ENCODE measurements at places on chromosomes 3 and 15.

- H3K27ac ChIP-seq = peak overlapping the region; percentile 85
- H3K4me3 ChIP-seq = peak overlapping the region; percentile 72
- no peak for DNase-seq
- peaks cover 4% of the 10 kb centered on the region for H3K4me1 ChIP-seq
- no peaks in the 10 kb centered on the region for H3K36me3 ChIP-seq
Measured at GRCh38 chr15:74314795-74315438, 52.5 kb downstream of the CYP11A1 start.

GRCh38 chr3:148873270-148873927 lies 8.3 kb downstream of the CPA3 start:
- H3K4me1 ChIP-seq = no peaks in the 10 kb centered on the region
- no peak overlapping the region for H3K4me3 ChIP-seq
- peaks cover 3% of the 10 kb centered on the region for H3K27me3 ChIP-seq
- no peak overlapping the region for H3K27ac ChIP-seq
- no peak for DNase-seq

DNA sequence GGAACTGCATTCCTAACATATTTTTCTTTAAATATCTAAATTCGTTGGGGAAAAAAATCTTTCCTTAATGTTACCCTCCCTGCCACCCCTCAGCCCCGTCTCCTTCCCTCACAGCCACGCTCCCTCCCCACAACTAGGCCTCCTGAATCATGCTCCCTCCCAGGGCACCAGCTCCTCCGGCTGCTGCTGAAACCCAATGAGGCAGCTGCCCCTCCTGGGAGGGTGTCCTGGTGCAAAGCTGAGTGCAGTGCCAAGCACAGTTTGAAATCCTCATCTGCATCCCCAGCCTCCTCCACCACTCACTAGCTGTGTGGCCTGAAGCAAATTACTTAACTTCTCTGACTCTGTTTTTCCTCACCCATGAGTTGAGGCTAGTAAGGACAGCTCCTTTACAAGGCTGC lies 2.7 kb upstream of the NR2E3 start:
- H3K4me1 ChIP-seq = no peaks in the 10 kb centered on the region
- H3K4me3 ChIP-seq = no peak overlapping the region
- H3K27ac ChIP-seq = no peak overlapping the region
- H3K36me3 ChIP-seq = no peaks in the 10 kb centered on the region
- no peaks in the 10 kb centered on the region for H3K27me3 ChIP-seq
- DNase-seq = no peak

- H3K4me3 ChIP-seq = no peak overlapping the region
- H3K27me3 ChIP-seq = no peaks in the 10 kb centered on the region
- no peaks in the 10 kb centered on the region for H3K36me3 ChIP-seq
- no peak for DNase-seq
- no peak overlapping the region for H3K27ac ChIP-seq
- no peaks in the 10 kb centered on the region for H3K4me1 ChIP-seq
Measured at GRCh38 chr3:127028781-127029657, 46.1 kb downstream of the PLXNA1 start.

DNA sequence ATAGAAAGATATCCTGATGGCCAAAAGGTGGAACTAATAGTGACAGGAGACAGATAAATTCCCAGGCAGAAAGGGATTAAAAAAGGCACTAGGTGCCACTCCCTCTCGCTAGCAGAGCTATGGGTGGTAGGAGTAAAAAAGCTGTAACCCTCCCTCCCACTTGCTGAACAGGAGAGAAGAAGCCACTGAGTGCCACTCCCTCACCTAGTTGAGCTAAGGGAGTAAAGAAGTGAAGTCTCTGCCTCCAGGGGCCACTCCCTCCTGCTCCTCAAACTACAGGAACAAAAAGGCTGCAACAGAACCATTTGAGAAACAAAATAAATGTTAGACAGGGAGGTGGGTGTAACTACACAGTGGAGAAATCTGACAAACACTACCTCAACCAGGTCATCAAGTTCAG lies 276.2 kb upstream of the EPHA6 start:
- no peak overlapping the region for H3K27ac ChIP-seq
- H3K27me3 ChIP-seq = no peaks in the 10 kb centered on the region
- H3K4me3 ChIP-seq = no peak overlapping the region

DNA sequence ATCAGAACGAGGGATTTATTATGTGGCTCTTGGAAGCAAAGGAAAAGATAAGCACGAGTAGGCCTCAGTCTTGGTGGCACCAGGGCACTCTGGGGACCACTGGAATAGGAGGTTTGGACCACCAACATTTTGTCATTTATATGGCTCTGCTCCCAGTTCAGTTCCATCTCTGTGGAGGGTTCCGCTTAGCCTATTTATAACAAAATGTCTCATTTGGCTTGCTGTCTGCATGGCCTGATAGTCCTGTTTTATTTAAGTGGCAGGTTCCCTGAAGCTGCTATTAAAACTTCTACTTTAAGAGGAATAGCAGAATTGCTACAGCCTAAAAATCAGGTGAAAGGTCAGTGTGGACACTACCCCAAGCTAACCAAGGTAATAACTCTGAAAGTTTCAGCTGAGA lies 27.2 kb downstream of the MAP2K5 start:
- no peaks in the 10 kb centered on the region for H3K27me3 ChIP-seq
- no peak overlapping the region for H3K27ac ChIP-seq

- H3K27ac ChIP-seq = no peak overlapping the region
- DNase-seq = no peak
- peaks cover 7% of the 10 kb centered on the region for H3K27me3 ChIP-seq
- no peaks in the 10 kb centered on the region for H3K36me3 ChIP-seq
- H3K4me1 ChIP-seq = peaks cover 8% of the 10 kb centered on the region
Measured at GRCh38 chr3:197027151-197027895, 2.3 kb downstream of the MELTF start.

DNA sequence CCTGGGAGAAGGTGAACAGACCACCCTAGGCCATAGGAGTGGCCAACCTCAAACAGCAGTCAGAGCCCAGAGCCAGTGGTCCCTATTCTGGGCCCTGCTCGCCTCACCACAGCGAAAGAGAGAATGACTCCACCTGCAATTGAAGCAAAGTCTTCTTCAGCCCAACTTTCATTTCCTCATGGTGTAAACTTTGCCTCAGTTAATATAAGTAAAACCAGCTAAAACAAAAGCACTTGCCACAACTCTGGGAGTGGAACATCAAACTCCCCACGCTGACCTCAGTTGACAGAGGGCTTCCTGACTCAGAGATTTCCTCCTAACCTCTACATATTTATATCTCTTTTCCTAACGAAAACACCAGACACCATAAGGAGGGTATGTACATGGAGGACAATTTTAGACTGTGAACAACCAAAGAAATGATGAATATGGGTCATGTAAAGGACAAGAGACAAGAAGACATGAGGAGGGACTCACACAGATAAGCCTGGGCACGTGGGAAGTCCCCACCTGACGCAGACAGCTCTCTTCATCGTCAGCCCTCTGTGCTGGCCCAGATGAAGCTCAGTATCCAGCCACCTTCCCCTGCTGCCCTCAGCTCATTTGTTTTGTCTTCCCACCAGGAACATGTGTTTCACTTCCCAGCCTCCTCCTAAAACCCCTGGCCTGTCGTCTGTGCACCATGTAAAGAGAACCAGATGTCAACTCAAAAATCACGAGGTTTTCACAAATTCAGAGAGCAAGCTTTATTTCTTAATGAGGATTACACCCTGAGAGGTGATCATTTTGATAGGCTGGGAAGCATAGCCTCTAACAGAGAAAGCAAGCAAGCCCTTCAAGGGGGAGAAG lies 140.9 kb downstream of the KCNMB2 start:
- no peaks in the 10 kb centered on the region for H3K36me3 ChIP-seq
- no peaks in the 10 kb centered on the region for H3K4me1 ChIP-seq
- no peak overlapping the region for H3K27ac ChIP-seq
- no peak for DNase-seq

- H3K4me3 ChIP-seq = no peak overlapping the region
- no peaks in the 10 kb centered on the region for H3K36me3 ChIP-seq
- no peak for DNase-seq
- peaks cover 5% of the 10 kb centered on the region for H3K27me3 ChIP-seq
- H3K4me1 ChIP-seq = no peaks in the 10 kb centered on the region
Measured at GRCh38 chr3:53996141-53996874, 104.6 kb upstream of the SELENOK start.

DNA sequence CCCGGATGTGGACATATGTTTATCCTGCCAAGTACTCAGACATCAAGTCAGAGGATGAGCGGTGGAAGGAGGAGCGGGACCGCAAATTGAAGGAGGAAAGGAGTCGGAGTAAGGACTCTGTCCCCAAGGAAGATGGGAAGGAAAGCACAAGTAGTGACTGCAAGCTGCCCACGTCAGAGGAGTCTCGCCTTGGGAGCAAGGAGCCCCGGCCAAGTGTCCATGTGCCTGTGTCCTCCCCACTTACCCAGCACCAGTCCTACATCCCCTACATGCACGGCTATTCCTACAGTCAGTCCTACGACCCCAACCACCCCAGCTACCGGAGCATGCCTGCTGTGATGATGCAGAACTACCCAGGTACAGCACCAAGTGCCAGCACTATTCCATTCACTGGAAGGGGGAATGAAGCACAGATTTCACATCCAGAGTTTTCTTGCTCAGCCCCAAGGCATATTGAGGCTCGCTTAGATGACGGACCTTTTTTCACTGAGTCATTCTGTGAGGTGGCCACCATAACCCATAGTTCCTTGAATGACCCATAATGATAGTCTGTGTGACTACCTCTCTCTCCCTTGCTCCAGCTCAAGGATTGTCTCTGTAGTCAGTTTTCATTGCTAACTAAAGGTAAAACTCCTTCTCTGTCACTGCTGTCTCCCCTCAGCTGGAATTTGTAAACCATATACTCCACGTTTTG lies 97.1 kb downstream of the RBPMS2 start:
- H3K36me3 ChIP-seq = peaks cover 59% of the 10 kb centered on the region
- H3K4me1 ChIP-seq = peaks cover 3% of the 10 kb centered on the region
- no peak overlapping the region for H3K4me3 ChIP-seq
- no peak for DNase-seq
- H3K27me3 ChIP-seq = no peaks in the 10 kb centered on the region

DNA sequence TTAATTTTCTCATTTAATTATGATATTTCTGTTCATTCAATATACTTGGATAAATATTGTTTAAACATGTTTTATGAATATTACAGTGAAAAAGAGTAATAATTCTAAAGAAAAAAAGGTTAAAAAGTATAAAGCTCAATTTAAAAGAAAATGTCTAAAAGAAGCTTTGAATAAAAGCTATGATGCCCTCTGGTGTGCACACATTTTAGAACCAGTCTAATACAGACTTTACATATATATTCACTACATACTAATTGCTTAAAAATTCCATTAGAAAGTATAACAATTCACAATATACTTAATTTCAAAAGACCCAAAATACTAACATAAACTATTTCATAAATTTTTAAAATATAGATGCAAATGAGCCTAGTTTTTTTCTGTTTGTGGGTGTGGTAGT lies 909.1 kb upstream of the ROBO1 start:
- no peak overlapping the region for H3K27ac ChIP-seq
- H3K36me3 ChIP-seq = no peaks in the 10 kb centered on the region
- no peaks in the 10 kb centered on the region for H3K4me1 ChIP-seq

DNA sequence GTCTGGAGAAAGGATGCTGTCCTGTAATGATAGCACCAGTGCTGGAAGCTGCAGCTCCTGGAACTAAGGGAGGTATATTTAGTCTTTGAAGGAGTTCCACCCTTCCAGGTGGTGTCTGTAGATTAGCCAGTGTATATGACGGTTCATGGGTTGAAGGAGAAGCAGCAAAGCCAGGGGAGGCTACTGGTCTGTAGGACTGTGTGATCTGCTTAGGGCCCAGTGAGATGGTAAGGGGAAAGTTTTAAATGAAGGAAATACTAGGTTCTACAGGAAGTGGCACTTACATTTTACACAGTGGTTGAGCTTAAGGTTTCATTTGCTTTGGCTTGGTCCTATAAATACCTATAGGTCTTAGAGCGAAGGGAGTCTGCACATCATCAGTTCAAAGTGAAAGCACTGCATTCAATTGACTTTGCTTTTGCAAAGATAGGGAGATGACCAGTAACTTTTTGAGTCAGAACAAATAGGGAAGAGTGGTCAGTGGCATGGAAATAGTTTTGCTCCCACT lies 5.6 kb downstream of the SLC25A38 start:
- DNase-seq = no peak
- peaks cover 54% of the 10 kb centered on the region for H3K4me1 ChIP-seq
- H3K36me3 ChIP-seq = peaks cover 47% of the 10 kb centered on the region
- no peaks in the 10 kb centered on the region for H3K27me3 ChIP-seq
- H3K4me3 ChIP-seq = peak overlapping the region; percentile 74

DNA sequence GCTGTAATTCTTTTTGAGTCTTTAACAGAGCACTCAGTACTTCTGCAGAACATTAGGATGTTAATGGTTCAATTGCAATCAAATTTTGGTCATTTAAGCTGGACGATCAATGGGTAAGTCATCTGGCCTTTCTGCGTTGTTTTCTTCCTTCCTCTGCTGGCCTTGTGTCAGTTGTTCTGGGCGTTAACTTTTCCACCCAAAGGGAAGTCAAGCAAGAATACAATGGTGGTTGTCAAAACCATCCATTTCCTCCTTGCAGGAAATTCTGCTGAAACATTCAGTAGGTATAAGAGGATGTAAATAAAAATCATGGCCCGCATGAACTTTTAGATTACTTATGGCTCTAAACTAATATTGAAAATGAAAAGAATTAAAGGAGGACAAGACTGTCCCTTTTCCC lies 584.0 kb downstream of the GRM7 start:
- no peak for DNase-seq
- no peaks in the 10 kb centered on the region for H3K27me3 ChIP-seq
- no peaks in the 10 kb centered on the region for H3K4me1 ChIP-seq
- no peaks in the 10 kb centered on the region for H3K36me3 ChIP-seq
- no peak overlapping the region for H3K4me3 ChIP-seq
